CMK (cell line): ENCODE measurements at places on chromosomes 2 and 18.

GRCh38 chr2:176246331-176246730, 22.9 kb upstream of the MTX2 start:
- no peak for DNase-seq

DNA sequence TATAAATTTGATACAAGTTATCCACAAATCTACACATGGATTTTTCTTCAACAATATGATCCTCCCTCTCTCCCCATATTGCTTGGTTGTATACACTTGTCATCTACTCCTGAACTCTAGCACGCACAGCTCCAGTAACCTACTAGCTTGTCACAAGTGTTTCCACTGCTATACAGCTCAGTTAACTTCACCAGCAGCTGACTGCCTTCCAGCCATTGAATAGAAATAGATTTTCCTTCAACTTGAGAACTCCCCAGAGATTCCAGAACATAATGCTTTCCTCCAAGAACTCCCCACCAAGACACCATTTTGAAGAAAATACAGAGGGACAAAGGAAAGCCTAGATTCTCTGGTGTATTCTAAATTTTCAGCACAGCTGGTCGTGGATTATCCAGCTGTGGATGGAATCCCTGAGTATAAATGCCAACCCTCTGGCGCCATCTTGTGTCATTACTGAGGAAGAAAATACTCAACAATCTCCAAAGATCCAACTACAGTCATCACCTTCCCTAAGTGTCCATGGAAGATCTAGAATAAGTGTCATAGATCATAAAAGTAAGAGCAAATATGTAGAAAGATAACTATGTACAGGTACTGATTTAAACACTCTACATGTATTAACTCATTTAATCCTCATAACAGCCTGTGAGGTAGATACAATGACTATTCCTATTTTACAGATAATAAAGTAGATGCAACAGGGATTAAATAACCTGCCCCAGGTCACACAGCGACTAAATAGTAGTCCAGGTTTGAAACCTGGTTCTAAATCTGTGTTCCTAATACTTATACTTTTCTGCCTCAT, 156.7 kb downstream of the ARHGAP28 start:
- no peak for DNase-seq

DNA sequence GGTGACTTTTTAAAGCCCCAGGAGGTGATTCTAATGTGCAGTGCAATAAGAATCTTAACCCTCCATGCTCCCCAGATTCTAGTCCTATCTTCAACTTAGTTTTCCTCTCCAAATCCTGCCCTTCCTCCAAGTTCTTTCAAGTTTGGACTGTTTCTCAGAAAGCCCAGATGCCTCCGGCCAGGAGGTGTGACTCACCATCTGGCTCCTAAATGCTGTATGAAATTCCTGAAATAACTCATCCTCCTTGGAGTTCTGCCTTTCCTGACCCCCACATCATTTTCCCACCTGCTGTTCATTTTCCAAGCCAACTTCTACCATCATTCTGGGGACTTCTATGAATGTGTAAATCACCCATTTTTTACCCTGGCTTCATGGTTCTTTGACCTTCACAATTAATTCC, 118.2 kb upstream of the NOL4 start:
- DNase-seq = no peak

- DNase-seq = no peak
These were observed 33.3 kb upstream of the TMEM87B start for GRCh38 chr2:112021781-112022231.

DNA sequence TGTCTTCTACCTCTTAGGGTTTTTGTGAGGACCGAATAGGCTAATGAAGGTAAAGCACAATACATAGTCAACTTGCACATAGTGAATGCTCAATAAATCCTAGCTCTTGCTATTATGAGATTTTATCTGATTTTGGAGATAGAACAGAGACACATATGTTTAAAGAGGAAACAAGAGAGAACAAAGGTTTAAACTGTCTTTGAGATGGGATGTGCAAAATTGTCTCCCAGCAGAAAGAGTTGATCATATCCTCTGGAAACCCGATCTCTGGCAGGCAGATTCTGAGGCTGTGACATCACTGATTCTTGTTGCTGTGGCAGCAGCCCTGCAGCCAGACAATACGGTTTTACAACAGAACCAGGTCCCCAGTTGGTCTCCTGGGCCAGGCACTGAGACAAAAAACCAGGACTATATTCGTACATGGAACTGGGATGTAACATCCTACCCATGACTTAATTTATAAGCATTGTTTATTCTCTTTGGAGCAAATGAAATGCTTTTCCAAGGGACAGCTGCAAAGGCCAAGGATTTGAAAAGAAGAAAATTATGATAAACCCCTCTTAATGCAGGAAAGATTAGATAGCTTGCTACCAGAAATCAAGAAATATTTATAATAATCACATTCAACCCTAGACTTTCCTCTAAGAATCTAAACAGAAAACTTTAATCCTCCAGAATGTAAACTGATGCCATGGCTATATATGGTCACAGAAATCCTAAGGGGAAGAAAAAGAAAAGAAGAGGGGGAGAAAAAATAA, 80.2 kb downstream of the SLC8A1 start:
- DNase-seq = no peak

- DNase-seq = no peak
These were observed 206.1 kb downstream of the ZFP36L2 start for GRCh38 chr2:43020296-43020695.

DNA sequence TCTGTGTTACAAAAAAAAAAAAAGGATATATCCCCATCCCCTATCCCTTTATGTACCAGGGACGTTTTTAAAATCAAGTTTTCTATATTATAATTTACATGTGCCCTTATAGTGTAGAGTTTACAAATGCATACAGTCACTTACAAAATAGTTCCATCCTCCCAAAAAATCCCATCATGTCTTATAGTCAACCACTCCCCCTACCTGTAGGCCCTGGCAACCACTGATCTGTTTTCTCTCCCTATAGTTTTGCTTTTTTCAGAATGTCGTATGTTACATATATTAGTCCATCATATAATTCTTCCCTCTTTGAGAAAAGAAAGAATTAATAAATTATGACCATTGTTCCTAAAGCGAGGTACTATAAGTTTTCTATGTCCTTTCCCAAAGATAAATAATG, 17.8 kb downstream of the CFAP210 start:
- no peak for DNase-seq

GRCh38 chr2:64910972-64911433, 78.2 kb upstream of the SLC1A4 start:
- DNase-seq = no peak

GRCh38 chr2:19685731-19686130, 216.1 kb downstream of the TTC32 start:
- no peak for DNase-seq

GRCh38 chr2:237487496-237487895, 445 bp downstream of the MLPH start:
- DNase-seq = no peak

GRCh38 chr18:45085916-45086624, 405.4 kb downstream of the SETBP1 start:
- DNase-seq = no peak

- no peak for DNase-seq
These were observed 34.4 kb downstream of the VRK2 start for GRCh38 chr2:58081000-58081399.

DNA sequence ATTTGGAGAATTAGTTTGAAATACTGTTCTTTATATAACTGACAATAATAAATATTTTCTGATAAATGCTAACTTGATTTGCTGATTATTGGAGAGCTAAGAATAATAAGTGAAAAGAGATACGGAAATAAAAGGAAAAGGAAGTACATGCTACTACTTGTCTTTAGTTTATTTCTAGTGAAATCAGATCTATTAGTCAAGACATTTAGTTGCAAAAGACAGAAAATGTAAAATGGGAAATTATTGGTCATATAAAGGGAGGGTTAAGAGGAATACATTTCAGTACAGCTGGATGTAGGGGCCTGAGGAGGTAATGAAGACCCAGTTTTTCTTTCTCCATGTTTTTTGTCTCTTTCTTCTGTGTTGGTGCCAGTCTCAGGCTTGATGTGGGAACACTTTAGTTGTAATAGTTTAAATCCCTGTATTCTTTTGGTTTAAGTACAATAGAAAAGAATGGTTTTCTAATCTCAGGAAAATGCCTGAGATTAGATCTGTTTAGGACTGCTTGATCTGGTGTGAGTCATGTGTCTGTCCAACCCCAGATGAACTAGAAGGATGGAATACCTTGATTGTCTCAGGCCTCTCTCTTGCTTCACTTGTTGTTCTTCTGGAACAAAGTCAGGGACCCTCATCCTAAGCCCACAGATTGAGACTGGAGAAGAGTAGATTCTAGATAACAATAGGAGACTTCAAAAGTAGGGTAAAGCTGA, 58.0 kb downstream of the PLCL1 start:
- no peak for DNase-seq
